ENCODE measurements at places on chromosomes 16 and 17.

- DNase-seq = no peak
Observed at GRCh38 chr17:80957461-80957941, 34.1 kb upstream of the CHMP6 start.

GRCh38 chr16:86794216-86794864 lies 216.0 kb downstream of the FOXL1 start:
- no peak for DNase-seq

DNA sequence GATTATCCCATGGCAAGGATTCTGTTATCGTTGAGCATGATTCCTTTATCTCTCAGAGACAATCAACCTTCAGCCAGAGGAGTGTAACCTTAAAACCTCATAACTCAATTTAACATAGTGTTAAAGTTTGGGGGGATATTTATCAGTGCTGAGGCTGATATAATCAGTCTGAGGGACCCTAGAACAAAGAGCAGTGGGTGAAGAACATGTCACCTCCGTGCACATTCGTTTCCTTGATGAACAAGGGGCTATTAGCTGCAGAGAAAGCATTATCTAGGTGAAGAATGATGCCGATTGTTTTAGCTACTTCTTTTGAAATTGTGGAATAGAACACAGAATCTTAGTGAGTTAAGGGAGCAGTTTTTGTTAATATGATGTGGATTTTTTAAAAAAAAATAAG lies 99.1 kb downstream of the SKAP1 start:
- DNase-seq = no peak

DNA sequence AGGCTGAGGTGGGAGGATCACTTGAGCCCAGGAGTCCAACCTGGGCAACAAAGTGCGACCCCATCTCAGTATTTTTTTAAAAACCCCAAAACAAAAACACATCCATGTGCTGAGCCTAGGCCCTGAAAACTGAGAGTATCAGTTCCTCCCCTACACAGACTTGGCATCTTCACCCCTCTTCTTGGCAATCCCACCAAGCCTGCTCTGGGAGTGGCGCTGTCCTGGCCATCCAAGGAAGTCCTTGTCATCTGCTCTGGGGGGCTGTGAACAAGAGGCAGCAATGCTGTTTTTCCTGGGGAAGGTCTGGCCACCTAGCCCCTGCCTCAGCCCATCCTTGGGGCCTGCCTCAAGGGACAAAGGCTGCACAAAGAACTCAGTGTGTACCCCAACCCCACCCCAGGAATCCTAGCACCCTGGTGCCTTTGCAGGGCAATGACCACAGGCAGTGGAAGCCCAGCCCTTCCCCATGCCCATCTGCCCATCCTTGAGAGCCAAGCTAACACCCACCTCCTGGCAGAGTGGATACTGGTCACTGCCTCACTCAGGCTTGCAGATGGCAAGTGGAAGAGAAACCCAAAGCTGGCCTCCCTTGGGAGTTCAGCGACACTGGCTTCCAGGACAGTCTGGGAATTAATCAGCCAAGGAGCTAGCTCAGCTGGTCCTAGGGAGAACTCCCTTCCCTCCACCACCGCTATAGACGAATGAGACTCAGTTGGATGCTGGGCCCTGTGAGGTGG lies 14.8 kb upstream of the GFOD2 start:
- no peak for DNase-seq

- no peak for DNase-seq
Observed at GRCh38 chr17:79797492-79798298, 818 bp upstream of the CBX8 start.

DNA sequence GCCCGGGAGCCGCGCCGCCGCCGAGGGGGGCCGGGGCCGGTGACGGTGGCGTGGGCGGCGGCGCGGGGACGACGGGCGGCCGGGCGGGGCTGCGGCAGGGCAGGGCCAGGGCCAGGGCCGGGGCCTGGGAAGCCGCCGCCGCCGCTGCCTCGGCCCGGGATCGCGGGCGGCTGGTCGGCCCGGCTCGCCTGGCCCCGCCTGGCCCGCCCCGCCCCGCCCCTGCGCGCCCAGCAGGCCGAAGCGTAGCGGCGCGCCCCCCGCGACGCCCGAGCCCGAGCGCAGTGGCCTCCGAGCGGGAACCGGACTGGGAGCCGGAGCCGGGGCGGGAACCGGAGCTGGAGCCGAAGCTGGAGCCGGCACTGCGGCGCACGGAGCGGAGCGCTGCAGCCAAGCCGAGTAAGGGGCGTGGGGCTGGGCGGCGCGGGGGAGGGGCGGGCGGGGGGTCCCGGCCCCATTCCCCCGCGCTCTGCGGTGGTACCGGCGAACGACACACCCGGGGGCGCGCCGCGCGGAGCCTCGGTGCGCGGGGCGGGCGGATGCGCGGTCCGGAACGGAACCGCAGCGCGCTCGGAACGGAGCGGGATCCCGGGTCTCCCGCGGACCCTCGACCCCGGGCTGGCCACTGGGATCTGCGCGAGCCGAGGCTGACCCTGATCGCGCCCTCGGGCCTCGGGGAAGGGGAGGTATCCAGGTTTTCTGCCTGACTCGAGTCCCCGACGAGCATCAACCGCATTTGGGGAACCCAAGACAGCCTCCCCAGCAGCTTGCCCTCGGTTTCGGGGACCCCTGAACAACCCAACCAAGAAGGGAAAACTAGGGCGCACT lies at the start of gene BEAN1:
Gene BEAN1, plus strand, starts transcription at position 260 of the 825 bp plus-strand sequence. CDS start 10,382 bp downstream, outside the sequence.
- DNase-seq = no peak

DNA sequence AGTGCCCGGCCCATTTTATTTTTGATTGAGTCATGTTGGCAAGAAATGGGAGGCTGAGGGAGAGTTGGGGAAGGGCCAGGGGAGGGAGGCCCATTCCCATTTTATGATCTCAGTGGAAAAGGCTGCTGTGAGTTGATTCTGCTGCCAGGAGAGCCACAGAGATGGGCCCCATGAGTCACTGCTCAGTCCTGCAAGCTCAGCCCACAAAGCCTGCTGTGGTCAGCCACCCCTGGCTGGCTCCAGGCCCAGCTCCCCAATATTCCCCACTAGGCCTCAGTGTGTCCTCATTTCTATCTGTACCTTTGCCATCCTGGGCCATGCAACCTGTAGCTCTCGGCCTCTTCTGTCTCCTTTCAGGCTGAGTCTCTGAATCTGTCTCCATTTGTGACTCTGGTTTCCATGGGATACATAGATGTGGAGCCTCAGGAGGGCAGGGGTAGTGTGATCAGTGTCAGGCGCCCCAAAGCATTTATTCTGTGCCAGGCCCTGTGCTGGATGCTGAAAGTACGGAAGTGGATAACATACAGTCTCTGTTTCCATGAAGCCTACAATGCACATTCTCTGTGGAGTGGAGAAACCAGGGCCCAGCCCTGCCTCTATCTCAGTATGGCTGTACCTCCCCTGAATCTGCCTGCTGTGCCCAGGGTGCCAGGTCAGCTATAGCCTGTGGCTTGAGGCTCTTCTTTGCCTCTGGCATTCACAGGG lies 1.9 kb upstream of the PLEKHG4 start:
- DNase-seq = no peak

- DNase-seq = no peak
Observed at GRCh38 chr17:49455272-49455861, 39.7 kb upstream of the NGFR start.

DNA sequence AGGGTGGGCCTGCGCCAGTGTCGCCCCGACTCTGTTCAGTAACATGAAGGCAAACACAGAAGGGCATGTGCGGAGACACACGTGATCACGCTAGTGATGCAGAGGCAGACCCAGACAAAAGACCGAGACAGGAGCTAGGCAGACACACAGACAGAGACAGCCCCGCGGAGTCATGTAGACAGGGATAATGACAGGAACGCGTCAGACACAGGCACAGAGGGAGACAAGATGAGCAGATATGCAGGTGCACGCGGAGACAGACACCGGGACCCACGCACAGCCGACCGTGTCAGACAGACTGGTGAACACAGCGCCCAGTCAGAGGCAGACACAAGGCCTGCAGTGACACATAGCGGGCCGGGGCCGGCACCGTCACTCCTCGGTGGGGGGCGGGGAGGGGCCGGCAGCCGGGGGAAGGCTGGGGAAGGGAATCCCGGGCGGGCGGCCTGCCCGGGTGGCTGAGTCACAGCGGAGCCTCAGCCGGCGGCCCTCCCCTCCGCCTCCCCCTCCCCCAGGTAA lies 7.4 kb downstream of the KDM6B start:
- peak; percentile 98 for DNase-seq

- no peak for DNase-seq
Observed at GRCh38 chr17:41655611-41656111, 31.3 kb upstream of the KRT17 start.

- DNase-seq = no peak
Observed at GRCh38 chr17:49021095-49021767, 24.0 kb downstream of the IGF2BP1 start.

GRCh38 chr16:19705843-19706242 lies 12.2 kb downstream of the KNOP1 start:
- no peak for DNase-seq

- DNase-seq = peak; percentile 40
Observed at GRCh38 chr16:4306470-4307214, 9.2 kb upstream of the GLIS2 start.

DNA sequence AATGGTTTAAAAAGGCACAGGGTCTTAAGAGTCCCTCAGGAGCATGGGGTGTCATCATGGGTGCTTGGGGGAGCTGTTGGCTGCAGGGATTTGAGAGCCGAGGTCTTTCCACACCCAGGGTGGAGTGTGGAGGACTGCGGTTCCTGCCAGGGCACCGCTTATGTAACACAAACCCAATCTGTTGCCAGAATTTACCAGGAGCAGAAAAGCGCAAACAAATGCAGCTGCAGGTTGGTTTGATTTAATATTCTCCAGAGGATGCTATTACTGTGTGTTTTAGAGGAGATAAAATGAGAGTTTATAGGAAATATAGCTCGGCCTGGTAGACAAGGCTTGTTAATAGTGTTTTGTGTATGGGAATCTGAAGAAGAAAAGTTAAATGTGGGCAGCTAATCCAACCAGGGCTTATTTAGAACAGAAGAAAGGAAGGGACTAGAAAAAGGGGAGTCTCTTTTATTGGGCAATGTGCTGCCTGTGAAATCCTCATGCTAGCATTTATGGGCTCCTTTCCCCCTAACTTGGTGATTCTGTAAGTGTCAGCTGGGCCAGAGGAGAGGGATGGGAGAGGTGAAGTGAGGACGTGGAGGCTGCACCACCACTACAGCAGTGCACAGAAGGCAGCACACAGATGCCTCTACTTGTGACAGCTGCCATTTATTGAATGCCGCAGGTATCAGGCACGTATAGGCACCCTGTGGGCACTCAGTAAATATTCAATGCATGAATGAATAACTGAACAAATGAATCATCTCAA lies 174.7 kb downstream of the KATNIP start:
- DNase-seq = no peak

GRCh38 chr17:57453841-57454425 lies 197.6 kb downstream of the MSI2 start:
- no peak for DNase-seq

GRCh38 chr16:90047714-90048346 lies 28.6 kb upstream of the DBNDD1 start:
- no peak for DNase-seq

DNA sequence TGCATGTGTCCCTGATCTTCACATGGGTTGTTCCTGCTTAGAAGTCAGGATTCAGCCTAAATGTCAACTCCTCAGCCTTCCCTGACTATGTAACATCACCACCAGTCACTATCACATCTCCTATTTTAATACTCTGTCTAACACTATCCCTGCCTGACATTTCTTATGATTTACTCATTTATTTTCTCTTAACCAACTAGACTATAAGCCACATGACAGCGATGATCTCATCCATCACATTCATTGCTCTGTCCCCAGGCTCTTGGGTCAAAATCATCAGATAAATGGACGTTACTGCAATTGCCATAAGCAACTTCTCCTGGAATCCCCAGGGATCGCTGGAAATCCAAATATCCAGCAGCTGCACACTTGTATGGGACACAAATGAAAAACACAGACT lies 15.7 kb downstream of the CDRT4 start:
- DNase-seq = no peak

DNA sequence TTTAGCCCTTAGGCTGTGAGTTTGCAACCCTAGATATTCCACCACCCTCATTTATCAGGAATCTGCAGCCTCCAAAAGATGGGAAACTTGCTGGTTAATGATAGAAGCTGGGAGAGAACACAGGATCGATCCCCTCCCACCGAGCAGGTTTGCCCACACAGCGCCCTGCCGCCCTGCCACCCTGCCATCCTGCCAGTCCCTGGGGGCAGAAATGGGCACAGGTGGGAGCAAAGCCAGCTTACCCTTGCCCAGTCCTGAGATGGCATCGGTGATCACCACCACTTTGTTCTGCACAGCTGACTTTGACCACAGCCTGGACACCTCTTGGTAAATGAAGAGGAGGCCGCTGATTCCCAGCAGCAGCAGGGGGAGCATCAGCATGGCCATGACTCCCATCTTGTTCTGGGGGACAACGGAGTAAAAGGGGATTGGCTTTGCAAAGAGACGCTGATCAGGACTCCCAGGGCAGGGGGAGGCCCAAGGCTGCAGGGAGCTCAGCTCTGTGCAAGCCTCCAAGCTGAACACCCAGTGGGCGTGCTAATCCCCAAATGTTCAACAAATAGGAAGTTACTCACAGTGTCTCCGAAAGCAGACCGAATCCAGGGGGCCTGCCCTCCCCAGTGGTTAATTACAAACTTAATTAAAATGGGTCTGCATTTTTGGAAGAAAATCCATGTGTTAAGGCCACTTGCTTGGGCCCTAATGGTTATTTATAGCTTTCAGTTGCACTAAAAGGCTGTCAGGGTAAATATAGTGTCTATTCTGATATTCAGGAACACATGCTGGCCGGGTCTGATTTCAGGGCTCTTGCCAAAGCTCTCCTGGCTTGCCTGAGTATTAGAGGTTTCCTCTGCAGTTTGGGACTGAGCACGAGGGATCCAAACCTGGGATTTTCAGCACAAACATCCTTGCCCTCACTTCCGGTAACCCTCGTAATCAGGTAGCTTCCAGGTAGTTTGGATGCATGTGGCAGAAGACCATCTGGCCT lies at the start of gene DHRS7C:
Gene DHRS7C, minus strand, starts transcription at position 704 of the 988 bp plus-strand sequence. Its CDS starts 308 bp downstream, at position 396.
- no peak for DNase-seq

DNA sequence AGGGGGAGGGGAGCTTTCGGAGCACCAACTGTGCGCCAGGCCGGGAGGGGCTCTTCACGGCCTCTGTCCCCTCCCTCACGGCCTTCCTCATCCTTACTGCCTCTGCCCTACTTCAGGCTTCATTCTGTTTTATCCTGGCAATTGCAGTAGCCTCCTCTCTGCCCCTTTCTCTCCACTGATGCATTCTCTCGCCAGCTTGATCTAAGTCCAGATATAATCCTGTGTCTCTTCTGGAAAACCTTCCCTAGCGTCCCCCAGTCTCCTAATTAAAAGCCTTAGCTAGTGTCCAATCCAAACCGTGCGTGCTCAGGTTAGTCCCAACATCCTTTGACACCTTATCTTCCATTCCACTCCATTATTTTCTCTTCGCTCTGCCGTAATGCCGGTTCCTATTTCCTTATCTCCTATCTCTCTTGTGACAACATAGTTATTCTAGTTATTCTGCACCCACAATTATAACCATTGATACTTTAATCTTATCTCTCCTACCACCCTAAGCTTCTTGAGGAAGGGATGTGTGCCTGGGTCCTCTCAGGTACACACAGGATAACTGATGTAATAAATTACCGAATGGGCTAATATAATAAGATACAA lies 869 bp downstream of the ZNF48 start:
- no peak for DNase-seq
